ENCODE measurements at places on chromosomes 4 and X.
A peak's percentile ranks its signal among the peaks of the same experiment; 100 is the strongest.

DNA sequence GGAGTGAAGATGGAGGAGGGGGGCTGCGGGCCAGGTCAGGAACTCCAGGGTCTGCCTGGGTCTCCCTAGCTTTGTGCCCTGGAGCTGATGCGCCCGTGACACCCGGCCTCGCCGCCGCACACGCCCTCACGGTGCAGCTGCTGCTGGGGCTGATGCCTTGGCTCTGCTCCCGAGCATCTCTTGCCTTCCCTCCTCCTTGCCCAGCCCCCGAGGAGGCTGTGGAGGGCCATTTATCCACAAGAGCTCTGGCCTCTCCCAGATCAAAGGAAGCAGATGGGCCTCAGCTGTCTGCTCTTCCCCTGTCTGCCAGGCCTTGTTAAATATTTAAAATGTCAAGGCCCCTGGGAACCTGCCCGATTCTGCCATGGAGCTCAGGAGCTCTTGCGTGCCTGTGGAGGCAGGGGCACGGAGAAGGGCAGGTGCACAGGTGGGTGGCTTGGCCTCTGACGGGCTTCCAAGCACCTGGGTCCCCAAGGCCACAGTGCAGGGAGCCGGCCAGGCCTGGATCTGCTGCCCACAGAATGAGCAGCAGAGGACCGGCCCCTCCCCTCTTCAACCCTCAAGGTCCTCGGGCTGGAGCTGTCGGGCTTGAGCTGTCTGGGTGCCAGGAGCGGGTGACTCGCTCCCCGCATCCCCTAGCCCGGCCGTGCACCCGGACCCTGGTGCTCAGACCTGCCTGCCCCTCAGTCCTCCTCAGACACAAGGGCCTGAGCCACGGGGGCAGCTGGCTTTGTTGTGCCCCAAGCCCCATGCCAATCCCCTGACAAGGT, 20.3 kb downstream of the ATP2B3 start:
- DNase-seq: no peak

GRCh38 chrX:2521092-2521926, 20.5 kb upstream of the DHRSX start:
- no peak for DNase-seq

DNA sequence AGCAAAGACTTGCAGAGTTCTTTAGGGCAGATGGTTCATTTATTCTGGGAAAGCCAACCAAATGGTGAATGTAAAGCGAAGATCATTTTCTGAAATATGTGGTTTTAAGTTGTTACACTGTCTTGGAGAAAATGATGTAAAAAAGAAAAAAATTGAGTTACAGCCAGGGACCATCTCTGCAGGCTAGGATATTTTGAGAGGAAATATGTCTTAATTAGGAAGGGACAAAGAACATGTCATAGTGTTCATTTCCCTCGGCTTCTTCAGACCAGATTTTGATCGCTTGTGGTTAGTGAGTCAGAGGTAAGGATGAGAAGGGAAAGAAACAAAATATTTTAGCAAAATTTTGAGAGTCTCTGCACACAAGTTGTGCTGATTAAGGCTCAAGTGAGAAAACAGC, 59.0 kb upstream of the C1QTNF7 start:
- DNase-seq: peak; percentile 52

GRCh38 chr4:176150356-176150682, 45.1 kb downstream of the SPATA4 start:
- DNase-seq: peak; percentile 12

GRCh38 chr4:17875402-17876070, 64.8 kb downstream of the NCAPG start:
- DNase-seq: no peak

GRCh38 chrX:27619975-27620374, 29.8 kb downstream of the DCAF8L2 start:
- DNase-seq: no peak

DNA sequence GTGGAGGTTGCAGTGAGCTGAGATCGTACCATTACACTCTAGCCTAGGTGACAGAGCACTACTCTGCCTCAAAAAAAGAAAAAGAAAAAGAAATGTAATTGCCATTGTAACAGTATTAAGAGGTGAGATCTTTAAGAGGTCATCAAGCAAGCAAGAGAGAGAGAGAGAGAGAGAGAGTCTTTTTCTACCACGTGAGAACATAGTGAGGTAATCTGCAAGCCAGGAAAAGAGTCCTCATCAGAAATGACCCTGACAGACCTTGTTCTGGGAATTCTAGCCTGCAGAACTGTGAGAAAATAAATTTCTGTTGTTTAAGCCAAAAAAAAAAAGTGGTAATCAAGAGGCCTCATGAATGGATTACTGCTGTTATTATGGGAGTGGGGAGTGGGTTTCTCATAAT, 14.9 kb downstream of the GPKOW start:
- DNase-seq: no peak

- no peak for DNase-seq
Measured at GRCh38 chrX:68918202-68918601, 89.4 kb downstream of the EFNB1 start.

- DNase-seq: no peak
Measured at GRCh38 chrX:124228849-124229248, 103.6 kb upstream of the TEX13D start.

GRCh38 chr4:140047017-140047640, 106.9 kb downstream of the MAML3 start:
- no peak for DNase-seq

DNA sequence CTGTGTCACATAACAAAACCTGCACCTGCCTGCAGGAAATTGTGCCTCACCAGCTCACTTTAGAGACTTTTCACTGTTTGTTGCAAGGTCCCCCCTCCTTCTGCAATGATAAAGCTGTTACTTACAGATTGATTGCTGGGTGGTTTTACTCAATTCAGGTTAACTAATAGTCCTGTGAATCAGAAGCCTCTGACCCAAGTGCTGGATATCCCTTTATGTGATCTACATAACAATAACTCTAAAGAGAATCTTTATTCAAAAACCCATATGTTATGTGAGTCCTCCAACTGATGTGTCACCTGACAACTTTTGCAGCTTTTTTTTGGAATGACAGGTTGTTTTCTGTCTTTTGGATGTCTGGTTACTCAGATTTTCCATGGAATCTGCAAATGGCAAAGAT, 2323.6 kb upstream of the TENM3 start:
- DNase-seq: no peak

- no peak for DNase-seq
Measured at GRCh38 chrX:30904186-30904585, 15.1 kb upstream of the TAB3 start.
